ENCODE measurements at places on chromosomes 4 and X. TPM values are rescaled to one million over a fixed set of nuclear protein-coding genes. Genes with fewer than 3 reads are reported as not detected.
A peak's percentile ranks its signal among the peaks of the same experiment; 100 is the strongest.

- no peaks in the 10 kb centered on the region for H3K27me3 ChIP-seq
- DNase-seq, result no peak
- H3K36me3 ChIP-seq, result no peaks in the 10 kb centered on the region
- H3K27ac ChIP-seq, result no peak overlapping the region
- no peaks in the 10 kb centered on the region for H3K4me1 ChIP-seq
These were observed 27.0 kb upstream of the LNX1 start for GRCh38 chr4:53618321-53618720.

DNA sequence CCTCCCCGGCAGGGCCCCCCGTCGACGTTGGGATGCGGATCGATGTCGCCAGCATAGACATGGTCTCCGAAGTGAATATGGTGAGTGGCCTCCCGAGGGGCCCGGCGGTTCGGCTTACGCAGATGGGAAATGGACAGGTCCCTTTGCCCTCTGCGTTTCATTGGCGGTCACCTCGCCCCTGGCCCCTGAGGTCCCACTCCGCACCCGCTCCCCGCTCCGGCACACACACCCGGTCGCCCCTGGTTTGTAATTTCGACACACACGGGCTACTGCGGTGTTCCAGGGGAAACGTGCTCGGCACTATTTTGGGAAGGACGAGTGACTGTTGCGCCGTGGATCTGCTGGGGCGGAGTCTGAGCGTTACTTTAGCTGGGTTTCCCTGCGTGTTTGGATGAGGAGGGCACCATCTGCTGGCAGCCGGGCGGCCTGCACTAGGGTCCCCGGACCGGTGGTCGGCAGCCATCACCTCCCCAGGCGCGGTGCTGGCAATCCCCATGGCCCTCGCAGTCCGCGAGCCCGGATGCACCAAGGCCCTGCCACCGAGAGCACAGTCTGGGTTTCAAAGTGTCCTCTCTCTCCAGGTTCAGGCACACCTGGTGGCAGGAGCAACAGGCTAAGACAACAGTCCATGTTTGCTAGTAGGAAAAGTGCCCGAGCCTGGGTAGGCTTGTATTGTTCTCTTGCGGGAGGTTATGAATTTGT lies 1.2 kb downstream of the GABRB1 start:
- H3K4me1 ChIP-seq, result peaks cover 19% of the 10 kb centered on the region
- no peak overlapping the region for H3K27ac ChIP-seq
- peak; percentile 88 for DNase-seq
- H3K36me3 ChIP-seq, result no peaks in the 10 kb centered on the region

The PGAM4 gene
- polyA plus RNA-seq, result not detected

- H3K27me3 ChIP-seq, result no peaks in the 10 kb centered on the region
- H3K4me3 ChIP-seq, result no peak overlapping the region
- no peak overlapping the region for H3K27ac ChIP-seq
- no peak for DNase-seq
These were observed 26.7 kb upstream of the CXCL8 start for GRCh38 chr4:73713650-73714049.

GRCh38 chr4:21002286-21002685 lies 302.0 kb downstream of the PACRGL start:
- no peak for DNase-seq
- no peak overlapping the region for H3K4me3 ChIP-seq
- no peaks in the 10 kb centered on the region for H3K36me3 ChIP-seq
- H3K27me3 ChIP-seq, result no peaks in the 10 kb centered on the region

The RRH gene
- not detected for polyA plus RNA-seq

The PAK3 gene
- polyA plus RNA-seq, result 0.75 TPM

GRCh38 chr4:139798456-139798855 lies 132.8 kb downstream of the MGST2 start:
- no peaks in the 10 kb centered on the region for H3K36me3 ChIP-seq
- H3K4me3 ChIP-seq, result no peak overlapping the region
- no peaks in the 10 kb centered on the region for H3K4me1 ChIP-seq

DNA sequence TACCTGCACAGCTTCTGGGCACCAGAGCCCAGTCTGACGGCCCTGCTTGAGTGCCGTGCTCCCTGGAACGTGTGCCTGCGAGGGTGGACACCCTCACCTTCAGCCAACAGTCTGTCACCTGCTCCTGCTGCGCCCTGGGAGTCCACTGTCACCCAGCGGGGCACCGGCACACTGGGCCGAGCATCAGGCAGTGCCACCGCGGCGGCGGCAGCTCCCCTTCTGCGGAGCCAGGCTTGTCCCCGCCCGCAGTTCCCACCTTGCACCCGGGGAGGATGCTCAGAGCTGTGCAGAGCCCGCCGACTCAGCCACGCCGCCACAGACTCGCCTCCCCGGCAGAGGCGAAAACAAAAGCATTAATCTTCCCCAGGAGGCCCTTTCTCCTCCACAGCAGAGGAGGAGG lies 86.8 kb downstream of the ABLIM2 start:
- no peak for DNase-seq
- no peaks in the 10 kb centered on the region for H3K27me3 ChIP-seq
- H3K27ac ChIP-seq, result no peak overlapping the region
- H3K4me1 ChIP-seq, result no peaks in the 10 kb centered on the region
